ENCODE measurements at places on chromosomes 2 and 18.

GRCh38 chr2:181786371-181787228 is 104.9 kb upstream of the ITPRID2 start:
- no peak for DNase-seq

GRCh38 chr2:53182601-53183000 is 585.0 kb upstream of the CHAC2 start:
- no peak for DNase-seq

DNA sequence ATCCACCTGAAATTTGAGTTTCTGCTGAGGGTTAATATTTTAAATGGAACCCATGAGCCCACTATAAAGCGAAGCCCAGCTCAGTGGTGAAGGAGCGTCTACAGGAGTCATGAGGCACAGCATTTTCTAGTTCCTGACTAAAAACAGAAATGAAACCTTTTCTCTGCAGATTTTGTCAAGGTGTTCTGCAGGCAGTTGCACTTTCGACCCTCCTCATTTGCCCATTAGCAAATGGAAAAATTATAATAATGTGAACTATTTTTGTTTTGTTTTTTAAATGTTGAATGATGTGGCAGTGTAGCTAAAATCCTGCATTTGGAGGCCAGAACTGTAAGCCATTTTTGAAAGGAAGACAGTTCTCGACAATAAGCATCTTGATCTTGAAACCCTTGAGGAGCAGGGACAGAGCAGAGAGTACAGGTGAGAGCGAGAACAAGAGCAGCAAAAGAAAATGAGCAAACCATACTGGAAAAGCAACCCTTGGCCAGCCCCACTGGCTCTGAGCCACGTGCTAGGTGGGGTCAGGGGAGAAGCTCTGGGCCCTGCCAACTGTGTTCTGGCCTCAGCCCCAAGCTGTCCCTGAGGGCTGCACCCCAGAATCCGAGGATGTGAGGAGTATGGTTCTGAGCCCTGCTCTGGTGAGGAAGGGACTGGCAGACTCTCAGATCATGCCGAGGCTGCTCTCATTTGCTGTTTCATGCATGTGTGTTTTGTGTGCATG is 26.4 kb upstream of the COPS8 start:
- DNase-seq: no peak

DNA sequence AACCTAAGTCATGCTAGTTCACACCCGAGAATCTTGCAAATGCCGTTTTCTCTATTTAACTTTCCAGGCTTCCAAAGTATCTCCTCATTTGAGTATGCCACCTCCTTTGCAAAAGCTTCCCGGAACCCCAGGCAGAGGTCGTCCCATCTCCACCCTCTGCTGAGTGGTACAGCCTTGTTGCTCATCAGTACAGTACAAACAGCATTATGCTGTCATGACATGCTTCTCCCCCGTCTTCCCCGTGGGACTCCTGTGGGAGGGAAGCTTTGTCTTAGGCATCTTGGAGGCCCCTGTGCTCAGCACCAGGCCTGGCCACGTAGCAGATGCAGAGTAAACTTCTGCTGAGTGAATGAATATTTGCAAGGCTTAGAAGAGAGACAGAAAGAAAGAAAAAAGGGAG is 102.7 kb downstream of the CDCA7 start:
- no peak for DNase-seq

- DNase-seq: no peak
These were observed 144.9 kb downstream of the AGAP1 start for GRCh38 chr2:235638541-235639427.

- DNase-seq: no peak
These were observed 70.7 kb downstream of the RBM43 start for GRCh38 chr2:151191001-151191400.

- no peak for DNase-seq
These were observed 135.0 kb downstream of the IKZF2 start for GRCh38 chr2:213016166-213016983.

- no peak for DNase-seq
These were observed 101.7 kb downstream of the NRP2 start for GRCh38 chr2:205783872-205784499.

DNA sequence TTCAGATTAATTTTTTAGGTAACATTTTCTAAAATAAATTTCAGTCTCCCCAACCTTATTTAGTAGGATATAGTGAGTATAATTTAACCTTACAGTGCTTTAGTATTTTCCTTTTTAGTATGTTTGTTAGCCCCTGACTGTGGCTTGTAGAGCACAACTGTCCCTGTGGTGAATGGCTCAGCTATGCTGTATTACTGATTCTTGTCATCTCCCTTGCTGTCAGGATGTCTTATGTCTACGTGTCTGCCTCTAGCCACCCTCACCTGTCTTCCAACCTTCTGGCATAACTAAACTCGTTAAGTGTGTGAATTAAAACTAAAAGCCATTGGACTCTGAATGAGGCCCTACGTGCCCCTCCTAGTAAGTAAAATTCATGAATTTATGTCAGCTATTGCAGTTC is 18.4 kb downstream of the MRPS9 start:
- no peak for DNase-seq

DNA sequence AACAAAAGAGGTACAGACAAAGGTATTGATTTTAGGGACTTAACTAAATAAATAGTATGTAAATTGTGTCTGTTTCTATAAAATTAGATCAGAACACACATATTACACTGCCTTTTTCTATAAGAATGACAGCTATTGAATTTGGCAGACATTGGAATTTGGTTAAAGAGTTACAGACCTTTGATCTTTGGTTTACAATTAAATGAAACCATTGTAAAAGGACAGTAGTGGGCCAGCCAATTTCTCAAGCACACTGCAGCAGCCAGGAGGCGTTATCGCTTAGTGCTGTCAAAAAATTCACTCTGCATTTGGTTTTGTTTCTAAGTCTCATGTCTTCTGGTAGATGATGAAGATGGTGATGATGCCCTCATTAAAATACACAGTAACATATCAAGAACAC is 175.9 kb downstream of the NR4A2 start:
- DNase-seq: no peak

GRCh38 chr2:15521641-15522181 is 39.4 kb downstream of the NBAS start:
- no peak for DNase-seq

DNA sequence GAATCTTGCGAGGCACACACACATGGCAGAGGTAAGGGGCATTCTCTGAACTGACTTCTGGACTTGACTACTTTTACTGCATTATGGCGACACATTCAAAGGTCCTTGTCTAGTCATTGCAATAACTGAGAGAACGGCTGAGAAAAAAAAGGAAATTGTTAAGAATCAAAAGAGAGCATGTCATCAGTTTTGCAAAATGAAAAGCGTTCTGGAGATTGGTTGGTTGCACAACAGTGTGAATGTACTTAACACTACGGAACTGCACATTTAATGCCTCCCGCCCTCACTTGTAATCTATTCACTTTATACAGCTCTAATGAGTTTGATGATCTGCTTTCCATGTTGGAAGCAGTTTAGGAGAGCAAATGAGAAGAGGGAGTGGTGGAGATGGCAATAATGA is 68.5 kb upstream of the NFU1 start:
- no peak for DNase-seq

- no peak for DNase-seq
These were observed 27.4 kb downstream of the COX7A2L start for GRCh38 chr2:42333579-42333978.

DNA sequence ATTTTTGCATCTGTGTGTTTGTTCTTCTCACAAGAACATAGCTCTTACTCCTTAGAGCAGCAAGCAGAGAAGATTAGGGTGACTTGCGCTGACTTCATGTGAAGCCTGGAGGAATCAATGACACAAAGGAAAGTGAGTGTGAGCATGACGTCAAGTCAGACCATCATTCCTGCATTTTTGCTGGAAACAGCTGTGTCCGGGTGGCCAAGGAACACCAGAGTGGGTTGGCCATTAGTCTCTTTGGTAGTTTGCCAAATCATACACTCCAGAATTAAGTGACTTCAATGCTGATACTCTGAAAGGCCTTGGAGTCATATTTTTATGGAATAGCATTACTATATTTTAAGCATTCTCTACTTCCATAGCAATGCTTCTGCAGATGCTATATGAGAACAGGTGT is 597.2 kb downstream of the DCDC2C start:
- DNase-seq: no peak

GRCh38 chr2:237501892-237502513 is 15.0 kb downstream of the MLPH start:
- no peak for DNase-seq

GRCh38 chr18:72721330-72721729 is 146.5 kb downstream of the NETO1 start:
- no peak for DNase-seq

GRCh38 chr2:66587216-66587615 is 152.3 kb downstream of the MEIS1 start:
- DNase-seq: no peak

DNA sequence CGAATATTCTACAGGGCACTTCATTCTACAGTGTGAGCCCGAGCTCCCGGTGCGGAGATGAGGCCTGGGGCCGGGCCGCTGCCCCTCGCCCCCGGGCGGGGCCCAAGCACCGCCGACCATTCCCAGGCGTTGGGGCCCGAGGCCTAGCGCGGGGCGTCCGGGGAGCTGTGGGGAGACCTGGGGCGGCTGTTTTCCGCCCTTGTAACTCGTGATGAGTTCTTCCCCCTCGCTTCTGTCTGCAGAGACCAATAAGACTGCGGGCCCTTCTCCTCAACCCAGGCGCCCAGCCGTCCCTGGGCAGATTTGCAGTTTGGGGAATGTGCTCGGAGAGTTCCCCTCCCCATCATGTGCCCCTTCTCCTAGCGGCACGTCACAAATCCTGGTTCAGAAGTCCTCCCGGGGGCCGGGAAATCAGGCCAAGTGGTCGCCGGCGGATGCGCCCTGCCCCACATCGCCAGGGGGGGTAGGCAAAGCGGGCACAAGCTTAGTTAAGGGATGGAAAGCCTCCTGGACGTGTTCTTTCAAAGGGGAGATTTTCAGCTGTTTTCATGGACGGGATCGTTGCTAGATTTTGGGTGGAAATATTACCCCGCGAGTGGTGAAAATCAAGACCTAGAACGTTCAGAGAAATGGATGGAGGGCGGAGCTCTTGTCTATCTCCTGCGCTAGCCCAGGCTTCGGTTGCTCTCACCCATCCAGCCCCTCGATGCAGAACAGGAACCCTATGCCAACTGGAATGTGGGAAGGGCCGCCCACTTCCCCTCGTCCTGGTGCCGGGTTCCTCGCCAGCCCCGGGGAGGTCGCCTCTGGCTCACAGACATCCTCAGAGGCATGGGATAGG is 18.8 kb upstream of the HAAO start:
- peak; percentile 79 for DNase-seq

- DNase-seq: no peak
These were observed 11.6 kb downstream of the TRIB2 start for GRCh38 chr2:12728221-12728777.

- no peak for DNase-seq
These were observed 1.1 kb upstream of the GCA start for GRCh38 chr2:162342841-162343240.

- no peak for DNase-seq
These were observed 202.4 kb downstream of the SLC4A3 start for GRCh38 chr2:219829667-219830352.

GRCh38 chr18:23861326-23861725 is 153.2 kb upstream of the TTC39C start:
- no peak for DNase-seq

GRCh38 chr2:5190023-5190422 is 502.2 kb upstream of the SOX11 start:
- DNase-seq: no peak

DNA sequence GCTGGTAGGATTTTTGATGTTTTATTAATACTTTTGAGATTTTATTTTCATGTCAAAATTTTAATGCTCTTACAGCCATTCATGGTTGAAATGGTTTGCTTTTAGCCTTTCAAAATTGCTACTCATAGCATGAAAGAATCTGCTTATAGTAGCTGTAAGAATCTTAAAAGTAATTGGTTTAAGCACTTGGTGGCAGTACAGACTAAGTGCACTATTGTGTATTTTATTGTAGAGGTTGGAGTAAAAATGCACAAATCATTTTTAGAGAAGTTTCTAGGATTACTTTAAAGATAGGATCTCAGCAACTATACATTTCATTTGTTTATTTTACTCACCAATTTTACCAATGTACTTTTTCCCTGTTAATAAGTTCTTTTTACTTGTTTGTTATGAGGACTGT is 205.8 kb downstream of the SPAG16 start:
- DNase-seq: no peak

DNA sequence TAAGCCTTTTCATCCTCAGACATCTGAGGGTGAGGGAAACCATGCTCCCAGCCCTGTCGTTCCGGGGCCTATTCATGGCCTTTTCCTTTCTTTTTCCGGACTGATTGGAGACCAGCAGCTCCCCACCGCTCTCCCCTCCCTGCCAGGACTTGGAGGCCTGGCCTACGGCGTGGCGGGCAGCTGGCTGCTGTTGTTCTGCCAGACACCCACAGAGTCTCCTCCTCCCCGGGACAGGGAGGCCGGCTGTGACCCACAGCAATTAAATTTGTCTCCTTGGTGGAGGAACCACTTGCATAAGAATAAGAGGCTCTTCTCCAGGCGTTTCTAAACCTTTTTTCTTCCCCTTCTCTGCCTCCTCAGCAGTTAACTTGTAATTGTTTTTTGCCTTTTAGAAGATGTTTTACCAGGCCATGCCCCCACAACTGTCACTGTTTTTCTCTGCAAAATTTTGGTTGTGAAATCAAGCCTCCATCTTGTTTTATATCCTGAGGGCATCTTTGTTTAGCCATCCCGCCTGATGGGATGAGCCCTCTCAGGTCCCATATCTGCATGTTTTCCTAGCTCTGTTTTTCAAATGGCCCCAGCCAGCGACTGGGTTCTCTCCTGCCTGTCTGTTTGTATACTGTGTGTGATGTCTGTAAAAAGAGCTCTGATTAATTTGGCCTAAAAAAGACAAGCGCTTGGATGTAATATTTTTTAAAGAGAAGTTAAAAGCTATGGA is 1060.0 kb upstream of the DDX18 start:
- DNase-seq: peak; percentile 19

GRCh38 chr2:172829229-172829628 is 93.6 kb downstream of the RAPGEF4 start:
- DNase-seq: no peak

GRCh38 chr2:74939919-74940812 is 18.3 kb upstream of the POLE4 start:
- DNase-seq: no peak

- no peak for DNase-seq
These were observed 475.8 kb downstream of the STK39 start for GRCh38 chr2:167771628-167772027.

DNA sequence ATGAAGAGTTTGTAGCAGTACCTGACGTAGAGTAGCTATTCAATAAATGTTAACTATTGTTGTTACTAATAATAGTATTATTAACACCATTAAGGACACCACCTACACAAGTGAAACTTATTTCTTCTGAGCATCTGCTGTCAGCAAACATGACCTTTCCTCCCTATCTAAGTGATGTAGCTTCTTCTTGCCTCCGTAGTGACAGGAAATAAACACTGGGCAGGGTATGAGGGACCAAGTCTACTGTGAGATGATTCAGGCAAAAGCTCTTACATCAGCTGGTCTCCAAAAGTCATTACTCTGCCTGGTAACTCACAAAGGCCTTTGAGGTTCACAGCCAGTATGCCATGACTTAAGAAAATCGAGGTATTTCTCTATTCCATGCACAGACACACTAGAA is 750.5 kb downstream of the CPS1 start:
- DNase-seq: no peak

GRCh38 chr18:57890266-57890665 is 87.2 kb upstream of the ATP8B1 start:
- no peak for DNase-seq

Measured in femur (tissue), 1 donor.